ENCODE measurements at places on chromosomes 6 and 20.

- no peak for DNase-seq
These were observed 9.1 kb downstream of the SGK1 start for GRCh38 chr6:134308800-134309199.

DNA sequence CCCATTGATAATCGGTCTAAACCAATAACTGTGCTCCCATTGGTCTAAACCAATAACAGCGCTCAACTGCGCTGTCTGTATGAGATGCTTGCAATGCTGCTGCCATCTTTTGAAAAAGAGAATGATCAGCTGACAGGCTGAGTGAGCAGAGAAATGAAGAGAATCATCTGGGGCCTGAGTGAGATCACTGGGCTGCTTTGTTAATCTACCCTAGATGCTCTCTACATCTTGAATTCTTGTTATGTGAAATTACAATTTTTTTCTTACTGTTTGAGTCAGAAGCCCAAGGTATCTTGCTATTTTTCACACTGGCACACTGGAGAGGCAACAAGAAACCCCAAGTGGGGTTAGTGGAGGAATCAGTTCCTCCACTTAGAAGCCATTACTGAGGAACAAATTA, 91.5 kb upstream of the GCM1 start:
- no peak for DNase-seq

DNA sequence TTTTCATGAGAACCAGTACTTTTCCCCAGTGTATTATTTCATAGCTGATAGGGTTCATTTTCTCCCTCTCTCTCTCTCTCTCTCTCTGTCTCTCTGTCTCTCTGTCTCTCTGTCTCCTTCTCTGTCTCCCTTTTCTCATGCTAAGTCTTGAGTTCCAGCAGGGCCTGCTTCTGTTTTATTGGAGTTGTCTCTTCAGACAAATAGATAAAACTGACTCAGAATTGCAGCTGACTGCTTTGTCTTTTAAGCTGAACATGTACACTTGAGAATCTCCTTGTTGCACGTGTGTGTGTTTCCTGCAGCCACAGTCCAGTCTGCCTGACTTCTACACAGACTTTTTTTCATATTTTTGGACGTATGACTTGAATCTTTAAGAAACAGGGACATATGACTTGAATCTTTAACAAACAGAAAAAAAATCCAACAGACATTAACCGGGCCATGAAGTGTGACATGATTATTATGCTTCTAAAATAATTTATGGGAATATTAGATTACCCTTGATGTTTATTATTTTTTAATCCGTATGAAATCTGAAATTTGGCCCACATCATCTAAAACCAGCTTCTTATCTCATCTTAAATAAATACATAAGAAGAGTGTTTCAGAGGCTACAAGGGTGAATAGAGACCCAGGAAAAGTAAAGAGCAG, 71.5 kb downstream of the JAG1 start:
- DNase-seq: no peak

DNA sequence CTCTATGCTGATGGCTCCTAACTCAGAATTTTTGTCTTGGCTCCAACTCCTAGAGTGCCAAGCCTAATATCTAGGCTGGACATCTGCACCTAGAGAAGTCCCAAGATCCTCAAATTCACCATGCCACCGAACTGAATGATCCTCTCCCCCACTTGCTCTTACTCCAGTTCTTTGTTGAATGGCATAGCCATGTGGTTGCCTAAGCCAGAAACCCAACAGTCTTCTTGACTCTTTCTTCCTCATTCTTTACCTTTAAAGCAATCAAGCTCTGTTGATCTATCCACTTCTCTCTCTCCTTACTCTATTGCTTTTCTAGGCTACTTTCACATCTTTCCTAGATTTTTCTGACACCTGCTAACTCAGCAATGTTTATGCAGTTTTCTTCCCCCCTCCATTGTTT, 126.5 kb upstream of the FOXO3 start:
- no peak for DNase-seq

DNA sequence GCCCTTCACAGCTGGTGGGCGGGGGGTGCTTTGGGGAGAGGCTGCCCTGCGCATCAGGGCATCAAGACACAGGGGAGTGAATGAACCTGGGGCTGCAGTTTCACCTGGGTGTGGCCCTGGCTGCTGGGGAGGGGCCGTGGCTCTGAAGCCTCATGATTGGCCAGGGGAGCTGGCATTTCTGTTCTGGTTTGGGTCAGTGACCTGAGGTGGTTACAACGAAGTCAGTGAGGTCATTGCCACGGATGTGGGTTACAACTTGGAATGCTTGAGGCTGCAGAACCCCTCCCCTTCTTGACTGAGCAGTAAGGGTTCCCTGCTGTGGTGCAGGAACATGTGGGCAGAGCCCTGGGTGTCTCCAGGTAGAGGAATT, 3.0 kb downstream of the TCEA2 start:
- DNase-seq: no peak

DNA sequence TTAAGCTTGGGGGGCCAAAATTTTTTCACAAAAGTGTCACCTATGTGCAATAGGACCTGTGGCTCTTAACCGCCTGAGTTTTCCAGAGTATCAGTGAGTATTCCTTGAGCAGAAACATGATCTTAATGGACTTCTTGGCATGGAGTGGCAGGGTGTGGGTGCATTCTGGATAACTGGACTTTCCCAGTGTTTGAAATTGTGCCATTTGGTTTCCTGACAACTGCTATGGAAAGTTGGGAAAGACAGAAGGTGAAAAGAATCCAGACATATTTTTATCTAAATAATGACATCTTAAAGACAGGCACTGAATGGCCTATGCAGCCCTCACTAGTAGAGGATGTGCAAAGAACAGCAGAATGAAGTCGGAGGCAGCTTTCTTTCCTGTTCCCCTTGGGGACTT, 34.3 kb upstream of the ADTRP start:
- no peak for DNase-seq

DNA sequence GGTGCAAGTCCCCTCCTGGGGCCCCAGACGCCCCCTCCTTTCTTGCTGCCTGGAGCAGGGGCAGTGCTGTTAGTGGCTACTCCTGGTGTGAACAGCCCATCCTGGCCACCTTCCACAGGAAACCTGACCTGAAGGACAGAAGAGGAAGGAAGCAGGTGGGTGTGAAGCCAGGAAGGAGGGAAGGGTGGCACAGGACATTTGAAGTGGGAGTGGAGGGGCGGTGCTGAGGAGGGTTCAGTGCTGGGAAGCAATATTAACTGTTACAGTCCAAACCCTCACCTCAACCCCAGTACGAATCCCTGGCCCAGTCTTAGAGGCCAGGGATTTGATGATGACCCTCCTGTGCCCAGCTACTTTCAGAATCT, 766 bp downstream of the PRICKLE4 start:
- DNase-seq: no peak

- DNase-seq: no peak
These were observed 114.9 kb downstream of the FRK start for GRCh38 chr6:115945812-115946211.

Measured in HuH-7 (cell line).